Glutamatergic neuron (in vitro differentiated cells): ENCODE measurements at places on chromosomes 3 and 15. TPM values are rescaled to one million over a fixed set of nuclear protein-coding genes. Genes with fewer than 3 reads are reported as not detected.

Gene CLDN16
- total RNA-seq = not detected

Gene DNAH12
- total RNA-seq = 0.22 TPM

Gene CGNL1
- total RNA-seq = 5.4 TPM

Gene SYNM
- total RNA-seq = 4.8 TPM

Gene ARHGAP31
- 0.20 TPM for total RNA-seq

Gene NANOGP8
- 0.86 TPM for total RNA-seq

Gene CD200
- total RNA-seq = 67.9 TPM

Gene MOBP
- total RNA-seq = not detected

Gene GUCA1C
- not detected for total RNA-seq

Gene GADL1
- total RNA-seq = not detected

Gene ISLR
- total RNA-seq = 1.2 TPM

Gene CHRD
- 47.1 TPM for total RNA-seq

Gene VEPH1
- total RNA-seq = 9.3 TPM

Gene ACAN
- 0.05 TPM for total RNA-seq

Gene ISL2
- 78.7 TPM for total RNA-seq

Gene TAGLN3
- 819 TPM for total RNA-seq

Gene AMOTL2
- total RNA-seq = 38.1 TPM

Gene C15orf62
- total RNA-seq = 0.17 TPM

Gene KBTBD13
- not detected for total RNA-seq

Gene SLC24A5
- not detected for total RNA-seq

Gene NRROS
- total RNA-seq = 0.42 TPM

Gene SNAP23
- total RNA-seq = 15.2 TPM

Gene SNX22
- 4.6 TPM for total RNA-seq

Gene ATP8B4
- not detected for total RNA-seq
